Germinal center (tissue), 1 donor: ENCODE measurements at places on chromosomes 6 and 20.
A peak's percentile ranks its signal among the peaks of the same experiment; 100 is the strongest.

DNA sequence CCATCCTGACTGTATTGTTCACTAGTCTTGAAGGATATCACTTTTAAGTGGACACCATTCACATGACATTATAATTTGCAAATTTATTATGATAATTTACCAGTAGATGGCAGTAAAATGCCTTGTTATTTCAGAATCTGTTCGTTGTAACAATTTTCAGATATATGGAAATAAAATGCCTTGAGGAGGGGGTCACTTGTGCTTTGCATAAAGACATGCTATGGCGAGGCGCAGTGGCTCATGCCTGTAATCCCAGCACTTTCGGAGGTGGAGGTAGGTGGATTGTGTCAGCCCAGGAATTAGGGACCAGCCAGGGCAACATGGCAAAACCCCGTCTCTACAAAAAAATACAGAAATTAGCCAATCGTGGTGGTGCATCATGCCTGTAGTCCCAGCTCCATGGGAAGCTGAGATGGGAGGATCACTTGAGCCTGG, 9.0 kb upstream of the NCOA6 start:
- peak; percentile 28 for DNase-seq

GRCh38 chr20:13870170-13870748, 85.4 kb downstream of the NDUFAF5 start:
- no peak for DNase-seq

- peak; percentile 48 for DNase-seq
Observed at GRCh38 chr6:1792989-1793388, 183.3 kb downstream of the FOXC1 start.

DNA sequence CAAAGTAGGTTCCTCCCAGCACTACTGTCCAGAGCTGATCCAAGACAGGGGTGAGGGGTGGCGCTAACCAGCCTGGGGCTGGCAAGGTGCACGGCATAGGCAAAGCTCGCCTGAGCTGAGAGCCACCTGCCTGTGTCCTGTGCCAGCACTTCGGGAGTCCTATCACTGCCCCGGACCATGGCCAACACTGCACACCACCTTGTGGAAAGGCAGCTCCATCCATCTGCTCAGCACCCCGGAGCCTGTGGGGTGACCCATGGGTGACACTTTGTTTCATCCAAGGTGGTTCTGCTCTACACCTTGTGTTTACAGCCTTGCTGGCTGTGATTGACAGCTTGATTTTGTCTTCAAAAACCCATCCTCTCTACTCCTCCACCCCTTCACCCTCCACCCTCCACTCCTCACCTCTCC, 32.9 kb upstream of the GATA5 start:
- no peak for DNase-seq

- DNase-seq = no peak
Observed at GRCh38 chr20:60057866-60058807, 99.9 kb downstream of the CDH26 start.

GRCh38 chr6:56245903-56246351, 1.5 kb downstream of the COL21A1 start:
- no peak for DNase-seq

DNA sequence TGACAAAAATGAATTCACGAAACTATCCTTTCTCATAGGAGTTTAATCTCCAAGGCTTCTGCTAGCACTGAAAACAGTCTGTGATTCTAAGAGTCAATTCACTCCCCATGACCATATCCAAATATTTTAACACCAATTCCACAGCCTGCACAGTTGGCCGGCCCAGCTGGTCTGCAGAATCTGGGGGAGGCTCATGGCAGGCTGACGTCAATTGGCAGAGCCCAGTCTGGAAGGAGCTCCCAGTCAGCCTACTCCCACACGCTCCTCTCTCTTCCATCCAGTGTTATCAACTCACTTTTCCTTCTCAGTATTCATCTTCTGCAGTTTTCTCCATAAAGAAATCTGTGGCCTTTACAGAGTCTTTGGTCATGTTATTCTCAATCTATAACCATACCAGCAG, 111.0 kb downstream of the TBXT start:
- no peak for DNase-seq

GRCh38 chr6:90533615-90534336, 53.1 kb downstream of the MAP3K7 start:
- no peak for DNase-seq

GRCh38 chr6:32664827-32665362, 1.6 kb downstream of the HLA-DQB1 start:
- peak; percentile 47 for DNase-seq

DNA sequence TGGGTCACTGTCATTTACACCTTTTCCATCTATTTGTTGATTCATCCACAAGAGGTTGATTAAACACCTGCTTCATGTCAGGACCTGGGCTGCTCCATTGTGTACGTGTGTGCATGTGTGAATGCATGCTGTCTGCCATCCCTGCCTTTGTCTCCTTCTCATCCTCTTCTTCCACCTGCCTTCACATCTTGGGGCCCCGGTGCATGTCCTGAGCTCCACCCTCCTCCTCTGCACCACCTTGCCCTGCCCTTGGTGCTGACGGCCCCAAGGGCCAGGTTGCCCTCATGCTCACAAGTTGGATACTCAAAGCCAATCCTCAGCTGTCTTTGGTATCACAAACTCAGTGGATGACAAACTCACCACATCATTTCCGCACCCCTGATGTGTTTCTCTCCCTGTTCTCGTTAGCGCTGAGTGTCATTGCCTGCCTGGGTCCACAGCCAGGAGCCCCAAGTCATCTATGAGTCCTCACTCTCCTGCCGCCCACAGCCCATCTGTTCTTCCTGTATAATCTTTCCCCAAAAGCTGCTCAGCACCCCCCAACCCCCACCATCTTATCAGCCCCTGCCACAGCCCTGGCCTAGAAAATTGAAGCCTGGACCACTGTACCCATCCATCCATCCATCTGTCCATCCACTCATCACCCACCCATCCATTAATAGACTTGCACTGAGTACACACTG, 85.0 kb downstream of the SRC start:
- DNase-seq = no peak

DNA sequence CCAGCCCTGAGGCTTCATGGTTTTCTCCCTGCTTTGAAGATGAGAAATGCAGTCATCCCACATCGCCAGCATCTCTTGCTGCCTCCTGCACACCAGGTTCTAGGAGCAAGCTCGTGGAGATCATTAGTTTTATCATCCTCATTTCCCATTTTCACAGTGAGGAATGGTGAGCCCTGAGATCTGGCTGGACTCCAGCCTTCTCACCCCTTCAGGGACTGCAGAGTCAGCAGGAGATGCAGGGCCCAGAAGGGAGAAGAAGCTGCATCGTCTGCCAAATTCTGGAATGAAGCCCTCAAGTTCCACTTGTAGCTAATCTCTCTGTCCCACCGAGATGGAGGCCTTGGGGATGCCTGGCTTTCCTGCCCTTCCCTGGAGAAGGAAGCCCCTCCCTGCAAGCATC, 216.8 kb downstream of the TAF4 start:
- DNase-seq = no peak

GRCh38 chr6:112232845-112233256, 21.5 kb downstream of the LAMA4 start:
- no peak for DNase-seq
